ENCODE measurements at places on chromosomes 6 and 20.
A peak's percentile ranks its signal among the peaks of the same experiment; 100 is the strongest.

GRCh38 chr6:4134841-4135664 lies at the start of gene ECI2:
Gene ECI2, minus strand, starts transcription at chr6:4135575. Its CDS starts 15 bp downstream, at chr6:4135560.
- peak within 1 kb of the TSS; percentile 90 for H3K4me3 ChIP-seq
- H3K36me3 ChIP-seq = peaks cover 30% of the 10 kb centered on the region
- peak within 1 kb of the TSS; percentile 94 for H3K27ac ChIP-seq
- peaks cover 28% of the 10 kb centered on the region for H3K4me1 ChIP-seq
- no peaks in the 10 kb centered on the region for H3K27me3 ChIP-seq

DNA sequence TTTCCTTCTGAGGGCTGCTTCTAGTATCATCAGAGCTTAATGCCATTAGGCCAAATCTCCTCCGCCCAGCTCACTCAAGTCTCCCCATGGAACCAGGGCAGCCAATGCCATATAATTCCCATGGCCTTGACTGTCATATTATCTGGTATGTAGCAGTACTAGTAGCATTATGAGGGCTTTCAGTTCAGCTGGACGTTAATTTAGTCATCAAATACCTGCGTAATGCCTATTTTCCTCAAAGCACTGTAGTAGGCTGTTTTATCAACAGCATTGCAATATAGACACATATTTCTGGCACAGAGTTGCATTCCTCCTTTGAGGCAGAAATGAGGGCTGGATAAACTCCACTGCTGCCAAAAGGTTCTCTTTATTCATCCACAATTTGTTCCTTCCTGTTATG lies 1.7 kb downstream of the KCTD20 start:
- no peaks in the 10 kb centered on the region for H3K27me3 ChIP-seq
- peak overlapping the region; percentile 96 for H3K4me3 ChIP-seq
- no peak for DNase-seq
- H3K4me1 ChIP-seq = peaks cover 28% of the 10 kb centered on the region

DNA sequence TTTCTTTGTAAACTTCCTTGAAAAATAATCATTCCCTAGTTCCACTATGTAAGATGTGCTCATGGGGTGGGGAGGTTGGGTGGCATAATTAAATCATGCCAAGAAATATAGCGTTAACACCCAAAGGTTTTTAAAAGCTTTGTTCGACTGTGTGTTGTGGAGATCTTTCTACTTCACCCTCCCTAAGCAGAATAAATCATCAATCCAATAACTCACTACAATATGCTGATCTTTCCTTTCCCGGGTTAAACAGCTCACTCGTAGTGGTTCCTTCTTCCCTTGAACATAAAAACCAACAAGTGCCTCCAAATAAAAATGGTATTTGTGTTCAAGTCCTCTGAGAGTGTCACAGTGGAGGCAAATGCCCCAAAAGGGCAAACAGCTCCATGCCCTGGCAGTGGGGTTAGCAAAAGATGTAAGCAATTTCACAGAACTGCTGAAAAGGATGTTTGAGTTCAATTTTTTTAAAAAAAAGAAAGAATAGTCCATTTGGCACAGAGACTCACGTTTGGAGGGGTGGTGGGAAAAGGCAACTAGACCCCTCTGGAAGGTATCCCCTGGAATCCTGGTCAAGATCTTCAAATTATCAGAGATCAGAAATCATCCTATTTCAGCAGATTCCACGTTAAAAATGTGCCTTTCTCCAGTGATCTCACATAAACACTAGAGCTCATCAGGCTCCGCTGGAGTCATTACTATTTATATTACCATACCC lies 99.1 kb downstream of the TFAP2A start:
- H3K27ac ChIP-seq = no peak overlapping the region
- no peaks in the 10 kb centered on the region for H3K36me3 ChIP-seq
- no peaks in the 10 kb centered on the region for H3K27me3 ChIP-seq
- no peak for DNase-seq
- H3K4me1 ChIP-seq = no peaks in the 10 kb centered on the region
- H3K4me3 ChIP-seq = no peak overlapping the region

- peaks cover 5% of the 10 kb centered on the region for H3K27me3 ChIP-seq
- no peaks in the 10 kb centered on the region for H3K4me1 ChIP-seq
- no peak overlapping the region for H3K4me3 ChIP-seq
- H3K36me3 ChIP-seq = no peaks in the 10 kb centered on the region
These were observed 215.1 kb downstream of the PHACTR1 start for GRCh38 chr6:12931639-12932038.

- peaks cover 3% of the 10 kb centered on the region for H3K4me1 ChIP-seq
- no peak overlapping the region for H3K27ac ChIP-seq
- peaks cover 16% of the 10 kb centered on the region for H3K27me3 ChIP-seq
- H3K4me3 ChIP-seq = no peak overlapping the region
- no peak for DNase-seq
These were observed 117.7 kb downstream of the PLEKHG1 start for GRCh38 chr6:150717419-150717818.

GRCh38 chr6:56318851-56319250 lies 71.5 kb upstream of the COL21A1 start:
- H3K27me3 ChIP-seq = no peaks in the 10 kb centered on the region
- no peak overlapping the region for H3K27ac ChIP-seq
- DNase-seq = no peak
- H3K4me3 ChIP-seq = no peak overlapping the region
- no peaks in the 10 kb centered on the region for H3K36me3 ChIP-seq
- H3K4me1 ChIP-seq = no peaks in the 10 kb centered on the region

- H3K27ac ChIP-seq = no peak overlapping the region
- H3K4me1 ChIP-seq = peaks cover 46% of the 10 kb centered on the region
- H3K27me3 ChIP-seq = no peaks in the 10 kb centered on the region
- H3K4me3 ChIP-seq = no peak overlapping the region
- DNase-seq = no peak
- H3K36me3 ChIP-seq = peaks cover 2% of the 10 kb centered on the region
These were observed 5.9 kb downstream of the CD2AP start for GRCh38 chr6:47483516-47483852.

- H3K27ac ChIP-seq = no peak overlapping the region
- peaks cover 24% of the 10 kb centered on the region for H3K27me3 ChIP-seq
- H3K4me3 ChIP-seq = no peak overlapping the region
- no peak for DNase-seq
- no peaks in the 10 kb centered on the region for H3K36me3 ChIP-seq
These were observed 28.0 kb downstream of the IL22RA2 start for GRCh38 chr6:137145421-137145820.

GRCh38 chr6:89034586-89035251 lies 45.8 kb upstream of the PNRC1 start:
- peaks cover 2% of the 10 kb centered on the region for H3K36me3 ChIP-seq
- H3K27me3 ChIP-seq = peaks cover 3% of the 10 kb centered on the region
- H3K4me3 ChIP-seq = no peak overlapping the region
- H3K4me1 ChIP-seq = no peaks in the 10 kb centered on the region

DNA sequence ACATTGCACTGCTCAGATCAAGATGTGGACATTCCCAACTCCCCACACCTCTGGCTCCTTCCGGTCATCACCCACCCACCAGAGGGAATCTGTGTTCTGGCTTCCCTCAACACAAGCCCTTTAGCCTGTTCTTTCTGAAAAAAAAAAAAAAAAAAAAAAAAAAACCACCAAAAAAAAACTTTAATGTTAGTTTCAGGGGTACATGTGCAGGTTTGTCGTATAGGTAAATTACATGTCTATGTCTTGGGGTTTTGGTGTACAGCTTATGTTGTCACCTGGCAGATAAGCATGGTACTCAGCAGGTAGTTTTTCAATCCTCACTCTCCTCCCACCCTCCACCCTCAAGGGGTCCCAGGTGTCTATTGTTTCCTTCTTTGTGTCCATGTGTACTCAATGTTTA lies 135.8 kb upstream of the FOXA2 start:
- H3K27ac ChIP-seq = no peak overlapping the region
- no peaks in the 10 kb centered on the region for H3K36me3 ChIP-seq
- H3K4me3 ChIP-seq = no peak overlapping the region

GRCh38 chr6:21586740-21587178 lies 6.8 kb upstream of the SOX4 start:
- H3K4me3 ChIP-seq = peak overlapping the region; percentile 96
- H3K36me3 ChIP-seq = peaks cover 2% of the 10 kb centered on the region

GRCh38 chr6:44833248-44833647 lies 445.7 kb downstream of the CDC5L start:
- peaks cover 23% of the 10 kb centered on the region for H3K4me1 ChIP-seq
- DNase-seq = no peak
- no peak overlapping the region for H3K27ac ChIP-seq

GRCh38 chr6:44219053-44219814 lies 2.5 kb downstream of the MYMX start:
- peaks cover 6% of the 10 kb centered on the region for H3K27me3 ChIP-seq
- H3K27ac ChIP-seq = no peak overlapping the region
- H3K36me3 ChIP-seq = no peaks in the 10 kb centered on the region

DNA sequence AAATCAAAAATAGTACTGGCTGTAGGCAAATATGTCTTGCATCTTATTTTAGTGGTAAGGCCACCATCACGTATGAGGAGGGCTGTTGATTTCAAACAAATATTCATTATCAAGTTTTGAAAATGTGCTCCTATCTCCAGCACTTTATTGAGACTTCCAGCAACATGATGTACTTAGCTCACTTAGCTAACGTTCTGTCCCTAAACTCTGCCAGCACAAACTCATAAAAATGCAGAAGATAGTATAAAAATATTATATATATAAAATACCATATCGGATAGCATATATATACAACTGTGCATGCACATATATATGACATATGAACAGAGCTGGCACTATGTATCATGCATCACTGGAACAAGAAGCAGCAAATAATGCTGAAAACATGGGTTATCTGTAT lies 762.3 kb downstream of the C6orf118 start:
- no peak for DNase-seq
- H3K4me1 ChIP-seq = no peaks in the 10 kb centered on the region
- H3K27ac ChIP-seq = no peak overlapping the region
- H3K36me3 ChIP-seq = no peaks in the 10 kb centered on the region
- H3K27me3 ChIP-seq = no peaks in the 10 kb centered on the region
- no peak overlapping the region for H3K4me3 ChIP-seq

GRCh38 chr20:48716086-48716485 lies 111.7 kb downstream of the PREX1 start:
- H3K27me3 ChIP-seq = no peaks in the 10 kb centered on the region
- peak; percentile 42 for DNase-seq
- H3K4me1 ChIP-seq = peaks cover 69% of the 10 kb centered on the region

GRCh38 chr6:108748055-108748454 lies 100.2 kb upstream of the ARMC2 start:
- no peaks in the 10 kb centered on the region for H3K36me3 ChIP-seq
- no peak overlapping the region for H3K27ac ChIP-seq
- peaks cover 52% of the 10 kb centered on the region for H3K27me3 ChIP-seq
- no peak overlapping the region for H3K4me3 ChIP-seq

DNA sequence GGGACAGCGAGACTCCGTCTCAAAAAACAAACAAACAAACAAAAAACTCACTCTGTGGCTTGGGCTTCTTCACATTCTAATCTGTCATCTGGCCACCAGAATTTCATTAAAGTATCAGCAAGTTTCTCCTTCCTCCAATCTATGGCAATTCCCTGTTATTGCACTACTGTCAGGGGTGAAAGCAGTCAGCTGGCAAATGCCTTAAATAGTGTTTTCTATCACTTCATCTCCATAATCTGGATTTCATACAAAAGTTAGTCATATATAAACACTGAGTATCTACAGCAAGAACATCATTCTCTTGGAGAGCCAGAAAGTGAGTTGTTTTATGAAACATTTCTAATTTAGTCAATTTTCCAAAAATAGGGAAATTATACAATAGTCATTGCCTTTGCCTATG lies 56.1 kb downstream of the PHACTR3 start:
- H3K4me1 ChIP-seq = no peaks in the 10 kb centered on the region
- H3K27me3 ChIP-seq = no peaks in the 10 kb centered on the region
- no peak overlapping the region for H3K27ac ChIP-seq
- H3K4me3 ChIP-seq = no peak overlapping the region
- no peak for DNase-seq

DNA sequence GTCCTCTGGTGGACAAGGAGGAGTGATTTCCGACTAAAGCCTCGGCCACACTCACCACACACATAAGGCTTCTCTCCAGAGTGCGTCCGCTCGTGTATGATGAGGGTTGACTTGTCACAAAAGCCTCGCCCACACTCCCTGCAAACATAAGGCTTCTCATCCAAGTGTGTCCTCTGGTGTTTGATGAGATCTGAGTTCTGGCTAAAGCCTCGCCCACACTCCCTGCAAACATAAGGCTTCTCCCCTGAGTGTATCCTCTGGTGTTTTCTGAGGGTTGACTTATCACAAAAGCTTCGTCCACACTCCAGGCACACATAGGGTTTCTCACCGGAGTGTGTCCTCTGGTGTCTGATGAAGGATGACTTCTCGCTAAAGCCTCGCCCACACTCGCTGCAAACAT lies 12.9 kb upstream of the SNRPB start:
- H3K27ac ChIP-seq = no peak overlapping the region
- H3K4me3 ChIP-seq = no peak overlapping the region
- no peak for DNase-seq
- H3K36me3 ChIP-seq = peaks cover 45% of the 10 kb centered on the region
- no peaks in the 10 kb centered on the region for H3K27me3 ChIP-seq
- no peaks in the 10 kb centered on the region for H3K4me1 ChIP-seq

DNA sequence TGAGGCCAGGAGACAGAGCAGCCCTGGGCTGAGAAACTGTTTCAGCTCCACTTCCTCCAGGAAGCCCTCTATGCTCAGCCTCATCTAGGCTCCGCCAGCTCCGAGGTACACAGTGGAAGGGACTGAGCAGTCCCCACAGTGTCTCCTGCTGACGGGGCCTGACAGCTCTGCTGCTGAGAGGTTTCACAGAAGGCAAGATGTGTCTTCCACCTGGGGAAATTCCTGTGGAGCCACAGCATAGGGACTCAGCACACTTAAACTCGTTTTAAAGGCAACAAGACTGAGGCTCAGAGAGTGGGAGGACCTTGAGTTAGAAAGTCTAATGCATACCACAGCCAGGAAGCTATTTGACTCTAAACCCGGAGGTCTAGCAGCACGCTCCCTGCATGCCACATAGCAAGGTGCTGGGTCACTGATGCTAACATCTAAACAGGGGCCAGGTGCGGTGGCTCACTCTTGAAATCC lies 6.8 kb downstream of the ADA start:
- peaks cover 78% of the 10 kb centered on the region for H3K4me1 ChIP-seq
- DNase-seq = peak; percentile 44
- peaks cover 32% of the 10 kb centered on the region for H3K36me3 ChIP-seq
- no peaks in the 10 kb centered on the region for H3K27me3 ChIP-seq
- peak overlapping the region; percentile 97 for H3K27ac ChIP-seq

- H3K36me3 ChIP-seq = no peaks in the 10 kb centered on the region
- H3K4me1 ChIP-seq = no peaks in the 10 kb centered on the region
- no peak overlapping the region for H3K4me3 ChIP-seq
These were observed 223.5 kb downstream of the MEI4 start for GRCh38 chr6:77876300-77876699.

GRCh38 chr20:57835074-57835452 lies 125.2 kb upstream of the PMEPA1 start:
- no peaks in the 10 kb centered on the region for H3K4me1 ChIP-seq
- H3K36me3 ChIP-seq = no peaks in the 10 kb centered on the region
- H3K27me3 ChIP-seq = no peaks in the 10 kb centered on the region
- no peak overlapping the region for H3K27ac ChIP-seq

- H3K36me3 ChIP-seq = peaks cover 23% of the 10 kb centered on the region
- DNase-seq = peak; percentile 35
- H3K27me3 ChIP-seq = no peaks in the 10 kb centered on the region
- peaks cover 27% of the 10 kb centered on the region for H3K4me1 ChIP-seq
- H3K27ac ChIP-seq = peak overlapping the region; percentile 46
- H3K4me3 ChIP-seq = peak overlapping the region; percentile 12
These were observed 19.2 kb downstream of the MRPS18A start for GRCh38 chr6:43668151-43669028.
